ENCODE measurements at places on chromosomes 7 and 10.

DNA sequence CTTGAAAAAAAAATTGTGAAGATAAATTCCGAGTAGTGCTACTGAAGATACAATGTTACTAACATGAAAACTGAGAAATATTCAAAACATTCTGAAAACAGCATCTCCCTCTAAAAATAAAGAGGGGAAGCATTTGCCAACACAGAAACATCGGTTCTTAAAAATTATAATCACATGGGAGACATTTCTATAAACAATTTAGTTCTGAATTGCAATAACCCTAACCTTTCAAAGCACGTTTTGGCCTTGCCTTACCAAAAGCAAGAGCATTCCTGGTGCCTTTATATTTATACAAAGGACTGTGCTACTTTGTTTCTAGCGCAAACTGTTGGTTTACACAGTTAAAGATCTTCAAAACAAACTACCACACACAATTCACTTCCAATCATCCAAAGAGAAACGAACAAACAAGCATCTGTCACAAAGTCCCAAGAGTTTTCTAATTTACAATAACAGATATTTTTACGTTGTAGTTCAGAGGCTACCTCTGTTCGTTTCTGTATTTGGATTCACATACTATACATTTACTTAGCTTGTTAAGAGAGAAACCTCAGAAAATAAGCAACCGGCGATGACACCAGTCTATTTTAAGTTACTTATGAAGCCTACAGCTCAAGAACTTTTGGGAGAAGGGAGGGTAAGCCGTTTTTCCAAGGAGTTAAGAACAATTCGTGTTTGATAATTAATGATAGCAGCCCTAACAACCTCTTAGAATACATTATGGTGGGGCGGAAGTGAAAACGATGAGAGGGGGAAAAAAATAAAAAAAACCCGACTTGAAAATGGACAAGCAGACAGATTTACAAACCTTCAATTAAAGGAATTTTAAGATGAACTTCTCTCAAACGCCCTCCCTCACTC, 1.3 kb downstream of the ABI1 start:
- DNase-seq: peak; percentile 21

DNA sequence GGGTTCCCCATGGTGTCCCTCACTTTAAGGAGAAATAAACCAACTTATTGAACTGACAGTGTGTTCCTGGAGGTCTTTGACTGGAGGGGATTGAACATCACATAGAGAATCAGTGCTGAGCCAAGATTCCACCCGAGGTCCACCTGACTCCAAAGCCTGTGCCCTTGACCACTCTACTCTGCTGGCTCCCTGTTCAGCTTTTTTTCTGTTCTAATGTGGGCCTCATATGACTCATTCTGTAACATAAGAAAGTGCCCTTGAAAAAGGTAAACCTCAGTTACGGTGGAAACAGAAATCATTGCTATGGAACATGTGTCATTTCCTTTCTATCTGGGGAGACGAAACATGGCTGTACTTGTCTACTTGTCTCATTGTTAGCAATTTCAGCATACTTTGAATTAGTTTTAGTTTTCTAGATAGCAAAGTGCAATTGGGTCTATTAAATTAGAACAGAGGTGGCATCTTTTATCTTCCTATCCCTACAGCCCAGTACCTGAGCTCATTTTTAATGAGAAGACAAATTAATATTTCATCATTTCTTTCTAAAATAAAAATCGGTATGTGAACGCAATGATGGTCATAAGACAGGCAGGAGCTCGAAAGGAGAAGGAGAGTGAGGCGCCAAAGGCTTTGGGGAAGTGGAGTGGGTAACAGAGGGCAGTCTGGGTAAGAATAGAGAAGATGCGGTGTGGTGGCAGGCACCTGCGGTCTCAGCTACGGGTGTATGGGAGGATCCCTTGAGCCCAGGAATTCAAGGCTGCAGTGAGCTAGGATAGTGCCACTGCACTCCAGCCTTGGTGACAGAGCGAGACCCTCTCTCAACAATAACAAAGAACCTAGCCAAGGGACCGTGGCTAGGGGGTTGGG, 1.5 kb downstream of the GSDME start:
- no peak for DNase-seq

- DNase-seq: no peak
These were observed 122.2 kb downstream of the GPR37 start for GRCh38 chr7:124643311-124643811.

- DNase-seq: no peak
These were observed 20.6 kb upstream of the ARHGAP12 start for GRCh38 chr10:31949266-31949665.

DNA sequence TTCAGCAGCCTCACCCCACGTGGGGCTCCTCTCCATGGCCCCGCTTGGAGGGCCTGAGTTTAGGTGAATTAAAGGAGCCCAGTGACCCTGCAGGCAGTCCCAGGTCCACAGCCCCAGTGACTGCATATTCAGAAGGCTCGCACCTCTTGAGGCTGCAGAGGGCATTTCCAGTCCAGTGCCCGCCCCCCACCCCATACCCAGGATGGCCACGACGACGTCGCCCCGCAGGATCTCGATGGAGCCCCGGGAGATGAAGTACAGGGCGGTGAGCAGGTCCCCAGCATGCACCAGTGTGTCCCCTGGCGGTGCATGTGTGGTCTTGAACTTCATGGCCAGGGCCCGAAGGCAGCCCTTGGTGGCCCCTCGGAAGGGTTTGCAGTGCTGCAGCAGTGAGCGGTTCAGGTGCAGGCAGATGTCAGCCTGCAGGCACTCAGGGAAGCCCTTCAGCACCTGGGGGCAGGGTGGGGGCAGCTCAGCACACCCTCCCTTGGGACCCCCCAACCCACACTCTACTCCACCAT, 28.1 kb downstream of the KCNH2 start:
- no peak for DNase-seq

Measured in NCI-H82 (cell line).